BJ (cell line): ENCODE measurements at places on chromosomes 4 and X. TPM values are rescaled to one million over a fixed set of nuclear protein-coding genes. Genes with fewer than 3 reads are reported as not detected.

ANKRD50 gene
- 6.5 and 14.5 TPM in 2 replicates for polyA plus RNA-seq

USP26 gene
- polyA plus RNA-seq: not detected in 2 replicates

SMR3B gene
- polyA plus RNA-seq: not detected in 2 replicates

CEP135 gene
- 2.0 and 3.6 TPM in 2 replicates for polyA plus RNA-seq

STPG2 gene
- not detected in 2 replicates for polyA plus RNA-seq

PABPC1L2A gene
- not detected in 2 replicates for polyA plus RNA-seq

BEND4 gene
- not detected in 2 replicates for polyA plus RNA-seq

SRPX2 gene
- polyA plus RNA-seq: 47.3 and 52.7 TPM in 2 replicates

TMEM154 gene
- 1.1 and 2.4 TPM in 2 replicates for polyA plus RNA-seq
